ENCODE measurements at places on chromosomes 5 and 9.

- no peak for DNase-seq
These were observed 62.9 kb downstream of the EFNA5 start for GRCh38 chr5:107607671-107608345.

DNA sequence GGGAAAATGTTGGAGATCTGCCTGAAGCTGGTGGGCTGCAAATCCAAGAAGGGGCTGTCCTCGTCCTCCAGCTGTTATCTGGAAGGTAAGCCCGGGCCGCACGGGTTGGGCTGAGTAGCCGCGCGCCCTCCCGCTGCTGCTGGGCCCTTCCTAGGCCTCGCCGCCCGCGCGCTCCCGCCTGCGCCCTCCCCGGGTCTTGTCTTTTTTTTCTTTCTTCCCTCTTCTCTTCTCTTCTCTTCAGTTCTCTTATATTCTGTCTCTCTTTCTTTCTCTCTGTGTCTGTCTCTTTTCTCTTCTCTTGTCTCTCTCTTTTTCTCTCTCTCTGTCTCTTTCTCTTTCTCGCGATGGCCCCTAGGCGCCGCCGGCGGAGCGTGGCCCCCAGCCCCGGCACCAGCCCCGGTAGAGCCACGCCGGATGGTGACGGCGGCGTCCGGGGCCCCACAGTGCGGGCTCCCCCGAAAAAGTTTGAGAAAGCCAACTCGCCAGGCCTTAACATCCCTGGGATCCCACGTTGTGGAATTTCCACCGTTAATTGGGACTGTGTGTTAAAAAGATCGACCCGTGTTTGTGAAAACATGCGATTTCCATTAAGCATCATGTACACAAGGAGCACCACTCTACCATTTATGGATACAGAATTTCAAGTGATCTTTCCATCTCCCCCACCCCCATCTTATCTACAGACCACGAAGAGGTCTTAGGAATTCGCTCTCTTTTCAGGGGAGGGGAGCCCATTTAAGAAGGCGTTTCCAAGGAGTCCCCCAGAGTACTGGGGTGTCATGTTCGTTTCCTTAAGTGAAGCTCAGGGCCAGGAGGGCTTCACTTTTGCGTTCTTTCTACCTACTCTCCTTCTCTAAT, 616 bp downstream of the ABL1 start:
- DNase-seq = peak; percentile 44

GRCh38 chr5:64923151-64923685, 154.5 kb downstream of the CWC27 start:
- DNase-seq = no peak

DNA sequence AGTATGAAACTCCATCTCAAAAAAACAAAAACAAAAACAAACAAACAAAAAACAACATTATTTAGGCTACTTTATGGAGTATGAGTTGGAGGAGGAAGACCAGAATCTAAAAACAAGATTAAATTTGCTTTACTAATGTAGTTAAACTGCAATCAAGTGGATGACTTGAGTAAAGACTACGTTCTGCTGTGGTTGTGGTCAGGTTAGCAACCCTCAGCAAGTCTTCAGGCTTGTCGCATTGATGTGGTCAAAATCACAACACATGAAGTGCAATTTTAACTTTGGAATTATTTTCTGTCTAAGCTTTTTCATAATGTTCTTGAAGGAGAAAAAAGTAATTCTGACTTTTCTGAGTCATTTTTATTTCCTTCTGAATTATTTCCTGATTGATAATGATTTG, 43.1 kb downstream of the PDE6A start:
- DNase-seq = no peak

DNA sequence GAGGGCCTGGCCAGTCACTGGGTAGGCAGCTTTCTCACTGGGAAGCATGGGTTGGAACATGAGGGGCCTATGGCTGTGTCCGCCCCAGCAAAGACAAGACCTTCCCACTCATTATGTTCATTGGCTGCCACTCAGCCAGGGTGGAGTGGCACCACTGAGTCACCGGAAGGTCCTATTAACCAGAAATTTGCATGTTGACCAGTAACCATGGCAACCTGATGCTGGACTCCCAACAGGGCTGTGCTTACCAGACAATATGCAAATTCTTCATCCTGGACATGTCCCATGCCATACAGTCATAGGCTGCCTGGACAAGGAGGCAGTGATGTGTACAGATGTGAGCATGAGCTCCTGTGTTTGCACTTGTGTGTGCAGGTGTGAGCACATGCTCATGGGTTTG, 66.7 kb downstream of the PSD2 start:
- DNase-seq = no peak

- no peak for DNase-seq
These were observed 524.3 kb upstream of the GRAMD2B start for GRCh38 chr5:125898851-125899405.

DNA sequence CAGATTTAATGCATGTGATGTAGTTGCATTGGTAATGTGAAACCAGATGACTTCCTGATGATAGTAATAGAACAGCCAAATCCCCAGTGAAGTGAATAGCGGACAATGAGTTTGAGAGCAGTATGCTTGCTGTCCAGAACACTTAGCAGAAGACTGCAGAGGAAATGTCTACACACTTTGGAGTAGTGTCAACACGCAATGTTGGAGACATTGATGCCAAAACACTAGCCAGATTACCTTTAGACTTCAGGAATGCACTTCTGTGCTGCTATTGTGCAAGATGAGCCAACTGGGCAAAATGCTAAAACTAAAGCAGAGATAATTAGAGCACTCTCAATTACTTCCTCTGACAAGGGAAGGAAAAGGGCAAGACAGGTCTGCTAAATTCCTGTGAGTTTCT, 176.7 kb downstream of the PRDM9 start:
- no peak for DNase-seq

Data from DMS79 treated with DMSO at 0.1 percent for 48 hours (cell line).